Suppressor macrophage (primary cell): ENCODE measurements at places on chromosomes 7 and 10.

DNA sequence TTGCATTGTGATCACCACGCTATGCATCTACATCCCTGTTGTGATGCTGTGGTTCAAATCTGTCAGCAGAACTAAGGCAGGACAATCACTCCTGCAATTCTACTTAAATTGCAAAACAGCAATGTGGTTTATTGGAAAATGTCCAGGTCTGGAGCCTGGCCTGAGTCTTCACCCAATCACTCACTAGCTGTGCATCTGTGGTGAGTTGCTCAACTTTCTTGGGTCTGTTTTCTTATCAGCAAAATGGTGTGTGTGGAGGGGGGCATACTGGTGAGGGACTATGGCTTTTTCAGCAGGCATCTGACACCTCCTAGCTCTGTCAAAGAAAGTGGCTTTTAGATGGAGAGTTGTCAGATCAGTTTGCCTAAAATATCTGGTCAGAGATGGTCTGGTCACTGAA is 108.3 kb upstream of the FEZF1 start:
- no peak for DNase-seq

DNA sequence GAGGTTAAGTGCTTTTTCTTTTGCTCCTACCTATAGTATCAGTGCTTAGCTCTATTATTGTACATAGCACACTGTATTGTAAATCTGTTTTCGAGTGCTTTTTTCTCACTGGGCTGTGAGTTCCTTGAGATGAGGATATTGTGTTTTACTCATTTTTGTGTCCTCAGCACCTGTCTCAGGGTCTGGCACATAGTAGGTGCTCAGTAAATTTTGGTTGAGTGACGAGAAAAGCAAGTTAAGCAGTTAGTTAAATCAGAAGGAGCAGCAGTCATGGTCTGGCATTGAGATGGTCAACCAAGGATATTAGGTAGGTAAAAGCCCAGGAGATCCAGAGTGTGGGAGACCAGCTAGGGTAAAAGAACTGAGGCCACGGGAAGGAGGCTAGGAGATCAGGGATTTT is 51.2 kb downstream of the AP3M1 start:
- no peak for DNase-seq

GRCh38 chr7:14697684-14698083 is 204.9 kb downstream of the DGKB start:
- DNase-seq: no peak

DNA sequence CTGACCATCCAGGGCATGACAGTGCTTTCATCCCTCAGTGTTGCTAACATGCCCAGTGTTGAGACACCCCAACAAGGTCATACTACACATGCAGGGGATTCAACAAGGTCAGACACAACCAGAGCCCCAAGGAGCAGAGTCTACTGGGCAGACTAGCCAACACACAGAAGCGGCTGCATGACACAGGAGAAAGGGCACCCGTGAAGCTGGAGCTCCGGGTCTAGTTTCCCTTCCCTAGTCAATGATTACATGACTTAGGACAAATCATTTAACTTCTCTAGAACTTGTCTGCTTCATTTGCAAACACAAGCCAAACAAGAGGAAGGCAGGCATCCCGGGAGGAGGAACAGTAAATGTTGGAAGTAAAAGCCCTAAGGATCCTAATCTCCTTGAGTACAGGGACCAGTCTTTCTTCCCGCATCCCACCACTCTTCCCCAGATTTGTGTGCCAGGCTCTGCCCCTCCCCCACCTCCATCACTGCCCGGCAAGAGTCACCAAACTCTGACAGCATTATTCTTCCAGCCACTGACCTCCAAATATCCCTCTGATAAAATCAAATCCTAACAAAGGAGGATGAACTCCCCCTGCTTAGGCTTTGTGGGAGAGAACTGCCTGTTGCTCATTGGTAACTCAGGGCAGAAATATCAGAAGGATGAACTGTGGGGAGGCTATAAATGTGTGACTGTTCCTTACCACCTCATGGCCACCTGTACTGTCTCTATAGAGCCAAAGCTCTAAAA is 104.3 kb downstream of the KCNMA1 start:
- peak; percentile 66 for DNase-seq

GRCh38 chr7:24922099-24922773 is 57.7 kb downstream of the OSBPL3 start:
- DNase-seq: no peak

- no peak for DNase-seq
Observed at GRCh38 chr10:37947526-37947925, 28.9 kb downstream of the ZNF25 start.

- no peak for DNase-seq
Observed at GRCh38 chr7:114917211-114917839, 4.6 kb upstream of the MDFIC start.

GRCh38 chr7:82080254-82080927 is 310.5 kb upstream of the HGF start:
- no peak for DNase-seq

DNA sequence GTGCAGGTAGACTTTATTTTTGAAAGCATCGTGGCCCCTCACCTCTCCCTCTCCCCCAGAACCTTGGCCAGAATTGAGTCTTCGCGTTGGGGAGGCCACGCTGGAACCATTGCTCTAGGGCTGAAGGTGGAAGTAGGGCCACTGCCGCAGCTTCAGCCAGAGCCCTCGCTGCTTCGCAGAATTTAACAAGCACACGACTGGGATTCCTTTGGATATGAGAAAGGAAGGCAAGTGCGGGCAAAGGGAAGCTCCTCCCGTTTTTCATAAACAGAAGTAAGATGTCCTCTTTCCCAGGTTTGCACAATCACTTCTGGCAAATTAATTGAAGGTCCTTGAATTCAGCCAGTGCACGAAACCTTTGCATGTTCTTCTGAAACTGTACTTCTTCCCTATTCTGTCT is 168.1 kb downstream of the CCDC3 start:
- no peak for DNase-seq

- DNase-seq: no peak
Observed at GRCh38 chr7:67841896-67842295, 845.3 kb downstream of the TYW1 start.
